ENCODE measurements at places on chromosomes 11 and 22. TPM values are rescaled to one million over a fixed set of nuclear protein-coding genes. Genes with fewer than 3 reads are reported as not detected.

GRCh38 chr11:27696961-27697360 lies 3.3 kb downstream of the BDNF start:
- no peak for DNase-seq

DNA sequence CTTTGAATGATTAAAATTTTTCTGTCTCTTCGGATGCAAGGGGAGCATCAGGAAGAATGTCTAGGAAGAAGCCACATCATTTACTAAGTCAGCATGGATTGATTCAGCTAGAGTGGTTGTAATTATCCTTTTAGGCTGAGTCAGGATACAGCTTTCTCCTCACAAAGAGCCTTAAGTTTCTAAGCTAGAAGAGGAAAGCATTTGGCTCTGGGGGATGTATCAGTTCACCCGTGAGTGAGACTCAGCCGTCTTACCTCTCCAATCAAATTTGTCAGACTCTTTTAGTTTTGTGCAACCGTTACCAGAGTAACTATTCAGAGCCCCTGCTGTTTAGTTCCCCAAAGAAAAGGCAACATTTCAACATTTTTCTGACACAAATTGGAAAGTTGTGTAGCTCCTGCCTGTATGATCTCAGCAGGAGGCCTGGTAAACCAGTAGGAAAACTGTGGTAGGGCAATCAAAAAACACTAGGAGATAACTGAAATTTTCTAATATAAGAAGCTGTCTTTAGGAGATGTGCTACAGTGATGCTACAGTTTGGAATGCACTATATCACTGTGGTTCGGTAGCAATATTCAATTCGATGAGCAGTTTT lies 432.4 kb upstream of the LUZP2 start:
- DNase-seq = no peak

DNA sequence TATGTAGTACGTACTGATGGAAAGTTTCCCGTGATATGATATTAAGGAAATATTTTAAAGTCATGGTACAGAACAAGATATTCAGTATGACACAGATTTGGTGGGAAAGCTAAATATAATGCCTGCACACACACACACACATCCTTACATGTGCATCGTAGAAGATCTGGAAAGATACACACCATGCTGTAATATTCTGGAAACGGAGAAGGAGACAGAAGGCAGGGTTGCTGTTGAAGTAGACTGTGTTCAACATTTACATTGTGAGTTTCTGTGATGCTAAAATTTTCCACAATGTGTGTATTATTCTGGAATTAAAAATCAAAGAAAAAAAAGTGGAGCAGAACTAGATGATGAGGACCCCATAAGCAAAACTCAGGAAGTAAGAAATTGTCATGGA lies 118.0 kb downstream of the RRAS2 start:
- no peak for DNase-seq

DNA sequence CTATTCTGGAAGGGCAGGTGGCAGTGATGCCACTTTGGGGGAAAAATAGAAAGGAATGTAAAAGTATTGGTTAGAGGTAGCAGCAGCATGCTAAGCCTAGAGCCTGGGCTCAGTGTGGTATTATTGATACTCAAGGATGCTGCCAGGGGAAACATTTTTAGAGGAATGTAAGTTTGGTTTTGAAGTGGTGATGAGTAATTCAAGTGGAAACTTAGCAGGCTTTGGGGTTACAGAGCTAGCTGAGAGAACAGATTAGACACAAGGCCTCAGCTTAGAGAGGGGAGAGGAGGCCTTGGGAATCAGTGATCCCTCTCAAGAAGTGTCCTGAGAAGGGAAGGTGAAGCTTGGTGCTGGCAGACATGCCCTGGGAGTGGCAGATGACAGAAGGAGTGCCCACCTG lies 32.9 kb upstream of the DDI1 start:
- DNase-seq = no peak

GRCh38 chr11:66981976-66982578 lies 7.0 kb downstream of the C11orf86 start:
- DNase-seq = no peak

GRCh38 chr11:9626496-9627394 lies 37.1 kb upstream of the SWAP70 start:
- DNase-seq = no peak

GRCh38 chr22:31346733-31347250 lies 646 bp upstream of the PATZ1 start:
- DNase-seq = peak; percentile 85

MMP11 gene
- total RNA-seq = 0.38 TPM

Measured in left lobe of liver (tissue), 2 donors.